T-helper 2 cell (primary cell): ENCODE measurements at places on chromosomes 1 and 21.

DNA sequence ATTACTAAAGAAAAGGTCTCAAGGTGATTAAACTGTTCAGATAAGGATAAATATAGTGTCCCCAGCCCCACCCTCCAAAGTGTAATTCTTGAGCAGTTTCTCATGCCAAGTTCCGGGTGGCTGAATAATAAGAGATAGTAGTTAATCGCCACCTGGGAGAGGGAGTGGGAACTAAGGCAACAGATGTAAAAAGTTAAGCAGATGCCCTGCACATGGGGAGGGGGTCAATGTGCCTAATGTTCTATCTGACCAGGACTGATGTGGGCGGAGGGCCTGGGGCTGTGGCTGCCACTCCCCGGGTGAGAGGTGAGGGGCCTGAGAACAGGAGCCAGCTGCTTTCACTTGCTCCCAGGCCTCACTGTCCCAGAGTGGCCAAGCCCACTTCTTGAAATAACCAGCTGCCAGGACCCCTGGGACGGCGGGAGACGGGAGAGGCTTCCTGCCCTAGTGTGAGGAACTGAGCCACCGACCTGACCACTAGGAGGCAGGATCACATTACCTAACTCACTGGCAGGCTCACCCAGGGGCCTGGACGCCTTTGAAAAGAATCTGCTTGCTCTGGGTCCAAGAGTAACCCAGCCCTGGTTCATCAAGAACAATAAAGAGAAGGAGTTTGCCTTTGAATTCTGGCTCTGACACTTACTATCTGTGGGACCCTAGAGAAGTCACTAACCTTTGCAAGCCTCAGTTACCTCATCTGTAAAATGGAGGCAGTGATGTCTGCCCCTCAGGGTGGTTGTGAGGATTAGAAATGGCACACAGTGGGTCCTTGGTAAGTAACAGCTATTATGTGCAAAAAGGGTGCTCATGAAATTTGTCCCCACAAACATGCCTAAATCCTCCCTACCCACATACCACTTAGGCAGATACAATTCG lies 179.2 kb downstream of the ATG4C start:
- no peak for DNase-seq

DNA sequence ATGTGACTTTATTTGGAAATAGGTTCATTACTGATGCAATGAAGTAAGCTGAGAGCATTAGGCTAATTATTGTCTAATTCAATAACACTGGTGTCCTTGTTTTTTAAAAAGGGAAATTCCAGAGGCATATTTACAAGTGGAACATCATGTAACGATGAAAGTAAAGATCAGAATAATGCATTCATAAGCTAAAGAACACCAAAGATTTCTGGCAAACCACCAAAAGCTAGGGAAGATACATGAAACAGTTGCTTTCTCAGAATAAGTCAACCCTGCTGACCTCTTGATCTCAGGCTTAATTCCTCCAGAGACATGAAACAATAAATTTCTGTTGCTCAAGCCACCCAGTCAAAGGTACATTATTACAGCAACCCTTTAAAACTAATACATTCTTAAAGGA lies 20.3 kb upstream of the IFI16 start:
- no peak for DNase-seq

DNA sequence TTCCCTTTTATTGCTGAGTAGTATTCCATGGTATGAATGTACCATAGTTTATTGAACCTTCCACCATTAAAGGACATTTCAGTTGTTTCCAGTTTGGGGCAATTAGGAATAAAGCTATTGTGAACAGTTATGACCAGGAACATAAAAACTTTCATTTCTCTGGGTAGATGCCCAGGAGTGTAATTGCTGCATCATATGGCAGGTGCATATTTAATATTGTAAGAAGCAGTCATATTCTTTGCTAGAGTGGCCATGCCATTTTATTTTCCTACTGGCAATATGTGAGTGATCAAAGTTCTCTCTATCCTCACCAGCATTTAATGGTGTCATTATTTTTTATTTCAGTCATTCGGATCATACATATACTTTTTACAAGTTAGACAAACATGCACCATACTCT lies 23.9 kb upstream of the H3-3A start:
- no peak for DNase-seq

GRCh38 chr1:103180660-103181059 lies 72.3 kb upstream of the COL11A1 start:
- DNase-seq = no peak

GRCh38 chr1:117633068-117633345 lies 27.2 kb downstream of the TENT5C start:
- DNase-seq = no peak

- no peak for DNase-seq
Measured at GRCh38 chr1:219660666-219661463, 48.0 kb upstream of the ZC3H11B start.

GRCh38 chr1:116411784-116412479 lies 38.9 kb downstream of the ATP1A1 start:
- no peak for DNase-seq

- no peak for DNase-seq
Measured at GRCh38 chr1:212916481-212917133, 33.7 kb upstream of the VASH2 start.

GRCh38 chr1:168688644-168689326 lies 40.2 kb downstream of the DPT start:
- no peak for DNase-seq
